ENCODE measurements at places on chromosomes 1 and 21.

DNA sequence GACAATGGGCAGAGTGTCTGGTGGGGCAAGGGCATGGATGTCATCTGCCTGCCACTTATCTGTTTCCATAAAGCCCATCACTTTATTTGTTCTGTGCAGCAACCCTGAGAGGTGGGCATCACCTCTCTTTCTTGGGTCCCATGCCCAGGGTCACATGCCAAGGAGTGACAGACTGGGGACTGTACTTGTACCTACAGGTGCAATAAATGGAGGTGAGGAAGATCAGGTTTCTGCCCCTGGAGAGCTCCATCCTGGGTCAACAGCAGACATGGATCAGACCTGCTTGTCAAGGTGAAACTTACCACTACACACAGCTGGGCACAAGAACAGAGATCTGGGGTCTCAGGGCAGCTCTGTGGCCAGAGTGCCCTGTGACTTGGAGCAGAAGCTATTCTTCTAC, 18.4 kb upstream of the PRDM16 start:
- DNase-seq = no peak

DNA sequence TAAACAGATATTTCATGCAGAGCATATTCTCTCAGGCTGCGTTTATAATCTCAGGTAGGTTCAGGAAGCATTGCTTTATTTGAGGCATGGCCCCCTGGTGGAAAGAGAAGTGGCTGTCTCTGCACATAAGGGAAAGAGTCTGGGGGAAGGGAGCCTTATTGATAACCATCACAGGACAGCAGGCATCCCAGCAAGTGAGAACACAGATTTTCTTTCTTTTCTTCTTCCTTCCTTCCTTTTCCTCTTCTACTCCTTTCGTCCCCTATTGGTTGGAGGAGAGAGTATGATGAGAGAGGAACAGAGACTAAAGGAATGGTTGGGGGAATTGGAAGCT, 21.9 kb downstream of the TSNAX start:
- peak; percentile 31 for DNase-seq

DNA sequence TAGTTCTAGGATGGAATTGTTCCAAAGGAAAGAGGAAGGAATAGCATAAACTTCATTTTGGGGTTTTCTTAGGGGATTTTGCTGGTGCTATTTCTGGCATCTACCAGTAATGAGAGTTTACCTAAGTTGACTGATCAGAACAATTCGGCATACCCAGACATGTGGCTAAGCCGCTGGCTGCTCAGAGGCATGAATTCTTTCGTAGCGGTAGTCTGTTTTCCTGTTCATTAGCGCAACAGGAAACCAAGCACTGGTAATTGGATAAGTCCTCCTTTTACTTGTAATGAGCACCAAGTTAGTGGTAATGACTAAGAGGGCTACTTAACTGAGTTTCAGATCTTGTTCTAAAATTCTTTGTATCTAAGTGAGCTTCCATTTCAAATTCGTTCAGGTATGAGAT, 38.6 kb downstream of the C21orf91 start:
- DNase-seq = no peak

GRCh38 chr1:236064674-236065508, at the start of gene NID1:
Gene NID1, minus strand, starts transcription at chr1:236065090. Its CDS starts 11 bp downstream, at chr1:236065079.
- peak; percentile 18 for DNase-seq

GRCh38 chr1:153399401-153400055, 8.7 kb upstream of the S100A8 start:
- DNase-seq = no peak

GRCh38 chr1:109626682-109627408, 7.2 kb downstream of the AMPD2 start:
- DNase-seq = no peak

DNA sequence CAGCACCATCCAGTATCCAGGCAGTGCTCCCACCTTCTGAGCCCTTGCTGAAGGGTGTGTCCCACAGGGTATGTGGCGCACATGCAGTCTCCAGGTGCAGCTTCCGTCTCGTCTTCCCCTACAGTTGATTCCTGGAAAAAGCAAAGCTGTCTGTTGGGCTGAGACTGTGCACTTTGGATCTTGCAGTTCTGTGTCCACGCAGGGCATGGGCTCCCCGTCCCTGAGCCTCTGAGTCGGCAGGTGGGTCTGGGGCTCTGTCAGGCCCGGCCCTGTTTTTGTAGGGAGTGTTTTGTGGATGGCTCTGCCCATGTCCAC, 32.8 kb downstream of the SNAP47 start:
- no peak for DNase-seq

GRCh38 chr1:219555806-219556205, 57.1 kb downstream of the ZC3H11B start:
- no peak for DNase-seq

DNA sequence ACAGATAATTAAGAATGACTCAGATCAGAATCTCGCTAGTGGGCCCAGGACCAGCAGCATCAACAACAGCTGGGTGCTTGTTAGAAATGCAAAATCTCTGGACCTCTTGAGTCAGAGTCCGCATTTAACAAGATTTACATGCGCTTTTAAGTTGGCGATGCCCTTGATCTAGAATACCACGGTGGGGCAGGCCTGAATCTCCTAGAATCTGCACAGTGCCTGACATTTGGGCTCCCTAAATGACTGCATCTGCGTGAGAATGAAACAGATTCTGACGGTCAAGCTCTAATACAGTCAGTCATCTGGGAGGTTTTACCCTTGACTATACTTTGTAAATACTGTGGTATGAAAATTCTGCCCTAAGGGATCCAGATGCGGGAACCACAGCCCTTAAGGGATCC, 17.2 kb upstream of the RAB29 start:
- DNase-seq = no peak

DNA sequence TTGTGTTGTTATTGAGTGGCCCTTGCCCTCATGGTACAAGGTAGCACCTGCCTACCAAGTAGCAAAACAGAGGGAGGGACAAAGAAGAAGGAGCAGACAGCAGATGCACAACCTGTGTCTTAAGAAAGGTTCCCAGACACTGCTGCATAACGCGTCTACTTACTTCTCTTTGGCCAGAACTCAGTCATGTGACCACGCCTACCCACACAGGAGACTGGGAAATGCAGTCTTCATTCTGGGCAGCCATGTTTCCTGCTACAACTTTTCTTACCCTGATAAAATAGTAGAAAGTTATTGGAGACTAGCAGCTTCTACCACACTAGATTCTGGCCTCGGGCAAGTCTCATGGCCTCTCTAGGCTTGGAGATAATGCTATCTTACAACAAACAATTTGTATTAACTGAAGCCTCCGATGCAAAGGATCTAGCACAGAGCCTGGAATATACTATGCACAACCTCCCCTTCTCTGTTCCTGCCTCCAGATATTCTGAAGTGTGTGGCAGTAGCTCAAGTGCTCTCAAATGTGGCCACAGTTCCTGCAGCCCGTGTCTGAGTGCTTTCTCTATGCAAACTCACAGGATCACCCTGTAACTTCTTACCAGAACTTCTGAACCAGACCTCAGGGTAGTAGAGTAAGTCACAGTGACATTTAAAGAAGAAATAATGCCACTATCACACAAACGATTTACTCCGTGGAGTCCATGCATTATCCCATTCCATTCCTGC, 34.1 kb upstream of the BTG2 start:
- DNase-seq = peak; percentile 76

- DNase-seq = no peak
These were observed 50.8 kb downstream of the SRRM1 start for GRCh38 chr1:24693827-24694379.

DNA sequence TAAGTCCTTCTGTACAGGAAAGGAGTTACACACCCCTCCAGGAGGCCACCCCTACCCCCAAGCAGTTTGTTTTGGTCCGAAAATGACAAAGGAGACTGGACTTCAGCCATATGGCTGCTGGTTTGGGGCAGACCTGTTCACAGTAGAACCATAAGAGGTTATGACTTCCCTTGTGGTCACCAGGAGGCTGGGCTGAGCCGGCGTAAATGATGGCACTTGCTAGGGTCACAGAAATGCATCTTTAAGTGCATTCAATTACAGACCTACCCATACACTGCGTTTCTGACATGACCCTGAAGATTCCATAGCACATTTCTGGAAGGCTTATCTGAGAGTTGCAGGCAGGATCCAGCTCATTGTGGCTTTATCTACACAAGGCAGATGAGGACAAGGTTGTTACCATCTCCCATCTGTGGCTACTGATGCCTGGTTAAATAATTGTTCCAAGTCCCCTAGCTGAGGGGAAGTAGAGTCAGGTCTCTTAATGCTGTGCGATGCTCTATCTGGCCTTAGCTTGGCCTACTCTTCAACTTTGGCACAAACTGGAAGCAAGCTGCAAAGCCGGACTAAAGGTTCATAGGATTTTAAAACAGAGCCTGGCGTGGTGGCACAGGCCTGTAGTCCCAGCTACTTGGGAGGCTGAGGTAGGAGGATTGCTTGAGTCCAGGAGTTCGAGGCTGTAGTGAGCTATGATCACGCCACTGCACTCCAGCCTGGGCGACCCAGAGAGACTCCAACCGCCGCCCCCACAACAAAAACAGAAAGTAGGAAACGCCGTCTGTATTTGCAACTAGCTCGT, 1.7 kb upstream of the TRIM67 start:
- DNase-seq = no peak

- DNase-seq = no peak
These were observed 1.5 kb downstream of the PRKAA2 start for GRCh38 chr1:56646611-56647010.

DNA sequence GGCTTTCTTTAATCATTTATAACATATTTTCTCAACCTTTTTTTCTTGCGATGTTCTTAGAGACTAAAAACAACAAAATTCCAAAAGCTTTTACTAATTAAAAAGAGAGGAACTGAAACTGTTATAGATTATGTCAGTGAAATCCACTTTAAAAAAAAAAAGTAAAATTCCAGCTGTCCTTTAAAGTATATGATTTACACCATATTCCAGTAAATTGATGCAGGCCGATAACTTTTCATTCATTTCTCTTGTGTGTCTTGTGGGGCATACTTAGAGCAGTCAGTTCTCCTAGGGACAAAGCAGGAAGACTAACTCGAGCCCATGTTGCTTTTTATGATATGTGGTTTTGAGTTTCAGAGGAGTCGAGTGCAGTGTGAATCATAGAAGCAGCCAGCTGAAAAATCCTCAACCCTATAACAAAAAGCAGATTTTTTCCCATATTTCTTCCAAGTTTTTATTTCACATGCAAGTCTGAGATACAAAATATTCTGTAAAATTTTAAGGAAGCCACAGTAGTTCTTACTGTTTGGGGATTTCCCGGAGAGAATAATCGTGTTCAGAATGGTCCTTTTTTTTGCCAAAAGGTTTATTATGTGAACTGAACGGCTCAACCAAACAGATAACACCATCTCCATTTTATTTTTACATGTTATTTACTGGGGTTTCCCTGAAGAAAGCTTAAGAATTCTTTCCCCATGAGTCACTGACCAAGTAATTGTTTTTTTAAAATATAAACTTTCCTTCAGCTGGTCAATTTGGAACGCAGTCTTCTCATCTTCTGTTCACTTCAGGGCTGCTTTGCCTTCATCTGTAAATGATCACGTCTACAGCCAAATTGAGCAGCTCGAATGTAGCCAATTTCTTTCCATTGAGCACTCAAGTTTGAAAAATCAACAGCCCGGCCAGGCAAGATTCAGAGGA, 77.0 kb upstream of the C1orf105 start:
- no peak for DNase-seq

GRCh38 chr1:12467570-12468286, 150.3 kb downstream of the DHRS3 start:
- DNase-seq = no peak

GRCh38 chr1:171850651-171851350, 9.5 kb downstream of the DNM3 start:
- no peak for DNase-seq

DNA sequence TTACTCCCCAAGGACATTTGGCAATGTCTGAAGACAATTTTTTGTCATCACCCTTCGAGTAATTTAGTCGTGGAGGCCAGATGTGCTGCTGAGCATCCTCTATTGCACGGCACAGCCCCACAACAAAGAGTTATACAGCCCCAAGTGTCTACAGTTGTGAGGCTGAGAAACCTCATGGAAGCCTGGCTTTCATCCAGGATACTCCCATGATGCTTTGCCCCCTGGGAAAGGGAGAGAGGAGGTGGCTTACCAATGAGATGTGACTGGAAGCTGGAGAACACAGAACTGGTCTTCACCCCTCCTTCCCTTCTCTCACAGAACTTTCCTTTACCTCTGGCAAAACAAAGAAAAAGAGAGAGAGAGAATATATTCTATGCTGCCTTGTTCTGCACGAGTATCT, 150.9 kb upstream of the VAMP3 start:
- DNase-seq = no peak
